ENCODE measurements at places on chromosomes 13 and 19. TPM values are rescaled to one million over a fixed set of nuclear protein-coding genes. Genes with fewer than 3 reads are reported as not detected.

DNA sequence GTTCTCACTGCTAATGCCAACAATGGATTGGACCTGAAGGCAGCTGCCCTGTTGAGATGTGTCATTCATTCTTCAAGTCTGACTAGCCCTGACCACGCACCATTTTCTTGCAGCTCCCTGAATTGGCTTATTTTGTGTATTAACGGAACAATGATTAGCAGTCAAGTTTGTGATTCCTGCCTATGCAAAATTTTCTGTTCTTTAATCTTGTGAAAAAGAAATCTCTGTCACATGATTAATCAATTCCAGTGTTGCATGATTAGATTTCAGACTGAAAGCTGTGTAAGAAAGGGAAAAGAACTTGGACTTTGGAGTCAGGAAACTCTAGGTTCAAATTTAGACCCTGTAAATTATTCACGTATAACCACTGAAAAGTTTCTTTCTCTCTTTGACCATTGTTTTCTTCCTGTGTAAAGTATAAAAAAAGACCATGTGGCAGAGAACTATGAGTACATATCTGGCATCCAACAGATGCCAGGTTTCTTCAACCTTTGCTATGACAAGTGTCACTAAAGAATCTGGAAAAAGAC is 64.5 kb upstream of the SLC10A2 start:
- no peaks in the 10 kb centered on the region for H3K27me3 ChIP-seq
- no peaks in the 10 kb centered on the region for H3K36me3 ChIP-seq
- DNase-seq: no peak
- no peaks in the 10 kb centered on the region for H3K4me1 ChIP-seq

- H3K27me3 ChIP-seq: no peaks in the 10 kb centered on the region
- no peak overlapping the region for H3K4me3 ChIP-seq
- no peaks in the 10 kb centered on the region for H3K36me3 ChIP-seq
- H3K27ac ChIP-seq: no peak overlapping the region
- no peak for DNase-seq
Observed at GRCh38 chr13:27595055-27595811, 25.1 kb downstream of the LNX2 start.

GRCh38 chr13:27905650-27906049 is 14.2 kb upstream of the PDX1 start:
- no peak overlapping the region for H3K27ac ChIP-seq
- H3K27me3 ChIP-seq: peaks cover 72% of the 10 kb centered on the region
- no peaks in the 10 kb centered on the region for H3K36me3 ChIP-seq
- H3K4me1 ChIP-seq: no peaks in the 10 kb centered on the region
- DNase-seq: no peak

DNA sequence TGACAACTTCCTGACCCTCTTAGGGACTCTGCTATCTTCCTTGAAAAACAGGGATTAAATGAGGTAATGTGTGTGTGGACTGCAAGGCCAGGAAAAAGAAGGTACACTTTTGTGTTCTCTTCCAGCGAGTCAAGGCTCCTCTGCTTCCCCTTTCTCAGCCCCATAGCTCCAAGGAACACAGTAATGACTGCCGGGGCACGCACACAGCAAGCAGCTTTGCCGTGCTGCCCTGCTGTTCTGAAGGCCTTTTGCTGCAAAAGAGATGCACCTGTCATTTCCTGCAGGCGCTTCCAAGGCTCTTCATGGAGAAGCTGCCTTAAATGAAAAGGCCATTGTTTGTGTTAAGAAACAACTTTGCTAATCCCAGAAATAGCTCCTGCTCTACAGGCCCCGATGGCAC is 84.6 kb downstream of the CYSLTR2 start:
- H3K27ac ChIP-seq: no peak overlapping the region
- no peaks in the 10 kb centered on the region for H3K36me3 ChIP-seq
- H3K4me3 ChIP-seq: no peak overlapping the region
- H3K4me1 ChIP-seq: no peaks in the 10 kb centered on the region
- H3K27me3 ChIP-seq: no peaks in the 10 kb centered on the region

- peak overlapping the region; percentile 57 for H3K27ac ChIP-seq
- no peaks in the 10 kb centered on the region for H3K36me3 ChIP-seq
- H3K27me3 ChIP-seq: no peaks in the 10 kb centered on the region
- H3K4me3 ChIP-seq: peak overlapping the region; percentile 25
- DNase-seq: no peak
- peaks cover 17% of the 10 kb centered on the region for H3K4me1 ChIP-seq
Observed at GRCh38 chr13:26476111-26476781, 81.2 kb upstream of the WASF3 start.

- DNase-seq: peak; percentile 51
- no peaks in the 10 kb centered on the region for H3K36me3 ChIP-seq
- H3K4me1 ChIP-seq: peaks cover 27% of the 10 kb centered on the region
- H3K27me3 ChIP-seq: peaks cover 10% of the 10 kb centered on the region
Observed at GRCh38 chr19:43700395-43701000, 15.4 kb upstream of the IRGC start.

GRCh38 chr19:13302526-13303270 is 152.5 kb downstream of the IER2 start:
- H3K27ac ChIP-seq: no peak overlapping the region
- H3K4me1 ChIP-seq: no peaks in the 10 kb centered on the region
- no peak for DNase-seq

DNA sequence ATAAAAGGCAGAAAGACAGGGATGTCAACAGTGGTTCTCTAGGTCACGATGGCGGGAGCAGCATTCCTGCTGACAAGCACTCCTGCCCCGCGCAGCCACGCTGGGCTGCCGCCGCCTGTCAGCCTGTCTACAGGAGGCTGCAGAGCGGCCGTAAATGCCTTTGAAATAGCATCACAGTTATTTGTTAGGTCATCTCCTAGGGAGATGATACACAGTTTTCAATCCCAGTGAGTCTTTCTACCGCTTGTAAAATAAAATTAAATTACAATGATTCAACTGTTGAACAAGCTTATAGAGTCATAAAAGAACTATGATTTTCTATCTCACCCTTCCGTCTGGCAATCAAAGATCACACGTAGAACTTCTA is 7.3 kb upstream of the SLC7A9 start:
- no peak overlapping the region for H3K27ac ChIP-seq
- DNase-seq: peak; percentile 42
- peaks cover 20% of the 10 kb centered on the region for H3K4me1 ChIP-seq
- H3K36me3 ChIP-seq: no peaks in the 10 kb centered on the region
- H3K27me3 ChIP-seq: no peaks in the 10 kb centered on the region
- no peak overlapping the region for H3K4me3 ChIP-seq

The TMEM86B gene
- 4.9 TPM for total RNA-seq

The ZFP14 gene
- total RNA-seq: 10.3 TPM

- H3K36me3 ChIP-seq: no peaks in the 10 kb centered on the region
- no peak overlapping the region for H3K4me3 ChIP-seq
- no peak overlapping the region for H3K27ac ChIP-seq
- H3K4me1 ChIP-seq: no peaks in the 10 kb centered on the region
- no peak for DNase-seq
Observed at GRCh38 chr13:71240911-71241310, 626.1 kb downstream of the DACH1 start.

All from transverse colon (tissue), 4 donors.